ENCODE measurements at places on chromosomes 4 and X.

DNA sequence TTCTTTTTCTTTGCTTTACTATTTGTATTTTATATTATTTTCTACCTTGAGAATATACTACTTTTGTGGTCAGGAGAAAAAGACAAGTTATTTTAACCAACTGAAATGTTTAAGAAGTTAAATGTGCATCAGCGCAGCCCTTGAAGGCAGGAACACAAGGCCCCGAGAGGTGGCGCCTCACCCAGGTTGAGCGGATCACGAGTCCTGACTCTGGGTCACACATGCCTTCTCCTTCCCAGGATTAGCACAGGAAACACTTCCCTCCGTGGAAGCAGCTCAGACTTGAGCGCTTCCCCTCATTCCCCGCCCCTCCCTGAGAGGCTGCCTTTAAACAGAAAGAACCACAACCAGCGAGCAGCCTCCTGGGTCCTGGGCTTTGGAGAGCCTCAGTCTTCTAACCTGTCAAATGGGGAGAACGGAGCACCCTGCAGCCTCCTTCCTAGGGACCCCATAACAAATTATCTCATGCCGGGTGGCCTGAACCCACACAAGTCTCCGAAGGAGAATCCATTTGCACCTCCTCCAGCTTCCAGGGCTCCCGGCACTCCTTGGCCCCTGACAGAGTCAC, 217.6 kb downstream of the AFAP1 start:
- no peak for DNase-seq

DNA sequence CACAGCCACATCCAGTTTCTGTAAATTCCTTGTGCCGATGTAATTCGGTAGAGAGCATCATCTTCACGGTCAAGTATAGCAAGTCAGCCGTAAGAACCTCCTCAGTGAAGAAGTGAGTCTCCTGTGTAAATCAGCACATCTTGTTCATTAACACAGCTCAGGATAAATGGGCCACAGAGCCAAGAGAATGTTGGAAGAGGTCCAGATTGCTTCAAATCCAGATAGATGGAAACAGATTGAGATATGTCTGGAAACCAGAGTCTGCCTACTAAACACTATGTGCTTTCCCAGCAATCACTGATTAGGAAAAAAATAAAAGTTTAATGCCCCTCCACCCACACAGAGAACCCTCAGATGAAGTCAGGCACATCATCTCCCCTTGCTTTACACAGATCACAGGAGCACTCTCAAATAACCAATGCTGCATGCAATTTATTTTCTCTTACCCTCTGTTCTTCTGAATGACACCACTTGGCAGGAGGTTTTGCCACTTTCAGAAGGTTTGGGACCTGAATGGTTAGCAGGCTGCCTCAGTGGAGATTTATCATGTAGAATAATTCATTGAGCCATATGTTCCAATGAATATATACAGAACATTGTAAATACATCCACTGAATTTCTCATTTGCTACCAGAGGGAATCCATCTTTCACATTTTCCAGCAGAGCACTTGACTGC, 357.7 kb downstream of the C4orf33 start:
- no peak for DNase-seq

- no peak for DNase-seq
Measured at GRCh38 chr4:82594456-82594855, 32.7 kb upstream of the TMEM150C start.

DNA sequence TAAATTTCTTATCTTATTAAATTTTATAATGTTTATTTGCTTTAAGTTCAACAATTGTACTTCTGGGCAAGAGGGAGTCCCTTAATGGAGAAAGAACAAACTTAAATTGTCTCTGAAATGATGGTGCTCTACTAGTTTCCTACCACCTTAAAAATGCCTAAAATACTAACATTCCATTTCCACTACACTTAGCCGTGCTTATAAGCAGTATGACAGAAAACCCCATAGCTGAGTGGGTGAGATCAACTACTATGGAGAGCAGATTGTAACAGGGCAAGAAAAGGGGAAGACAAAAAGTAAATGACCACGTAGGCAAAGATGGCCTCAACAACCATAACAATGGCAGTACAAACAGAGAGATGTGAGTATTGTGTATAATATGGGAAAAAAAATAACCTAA, 35.0 kb downstream of the RFC1 start:
- DNase-seq = no peak

Data from CD8-positive, alpha-beta memory T cell (primary cell).